ENCODE measurements at places on chromosomes 5 and 9.
A peak's percentile ranks its signal among the peaks of the same experiment; 100 is the strongest.

DNA sequence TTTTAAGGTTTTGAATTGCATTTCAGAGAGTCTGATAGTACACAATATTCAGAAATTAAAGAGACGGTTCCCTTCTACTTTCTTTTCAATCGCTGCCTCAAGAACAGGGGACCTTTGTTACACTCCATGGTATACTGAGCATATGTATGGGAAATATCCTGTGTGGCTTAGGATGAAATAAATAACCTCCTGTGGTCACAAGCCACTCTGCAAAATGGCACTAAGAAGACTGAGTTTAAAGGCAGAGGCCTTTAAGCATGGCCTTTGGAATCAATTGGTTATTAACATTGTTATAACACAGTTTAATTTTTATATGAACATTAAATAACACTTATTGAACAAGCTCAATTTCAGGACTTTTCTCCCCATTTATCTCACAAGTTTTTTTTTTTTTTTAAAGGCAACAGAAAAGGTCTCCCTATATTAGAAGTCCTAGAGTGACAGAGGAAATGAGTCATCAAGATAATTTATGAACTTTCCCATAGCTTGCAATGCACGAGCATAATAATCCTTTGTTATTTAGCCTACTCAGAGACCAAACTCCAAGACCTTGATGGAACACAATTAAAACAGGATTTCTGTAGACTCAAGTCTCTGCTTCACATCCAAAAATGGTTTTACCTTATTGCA lies 341.9 kb downstream of the TMEM167A start:
- DNase-seq, result no peak

DNA sequence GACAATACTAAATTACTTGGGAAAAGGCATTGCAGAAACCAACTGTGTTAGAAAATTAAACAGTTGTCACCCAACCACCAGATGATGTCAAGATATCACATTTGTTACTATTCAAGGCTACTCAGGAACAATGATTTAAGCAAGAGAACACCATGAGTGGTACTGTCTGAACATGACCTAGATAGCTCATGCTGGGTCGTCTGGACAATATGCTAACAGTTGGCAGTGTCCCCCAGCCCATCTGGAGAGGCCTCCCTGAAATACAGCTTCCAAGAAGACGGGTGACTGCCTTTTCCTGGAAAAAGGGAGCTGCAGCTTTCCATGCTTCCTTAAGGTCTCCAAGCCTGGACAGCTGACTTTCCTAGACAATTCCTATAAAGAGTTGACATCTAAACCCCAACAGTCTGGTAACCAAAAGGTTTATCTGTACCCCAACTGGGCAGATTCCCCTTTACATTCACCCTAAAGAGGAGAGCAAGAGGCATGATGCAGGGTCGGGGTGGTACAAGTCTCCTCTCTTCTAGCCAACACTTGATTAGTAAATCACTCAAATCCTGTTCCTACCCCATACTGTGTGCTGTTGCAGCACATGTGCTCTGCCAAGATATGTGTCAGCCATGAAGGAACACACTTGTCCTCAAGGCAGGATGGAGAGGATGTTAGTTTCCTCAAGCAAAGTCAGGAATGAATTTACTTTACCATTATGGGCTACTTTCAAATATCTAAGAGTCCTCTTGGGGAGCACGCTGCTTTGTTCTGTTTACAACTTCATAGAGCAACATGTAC lies 433.0 kb downstream of the PDE4D start:
- DNase-seq, result no peak

GRCh38 chr5:38273626-38274025 lies 15.3 kb downstream of the EGFLAM start:
- DNase-seq, result no peak

DNA sequence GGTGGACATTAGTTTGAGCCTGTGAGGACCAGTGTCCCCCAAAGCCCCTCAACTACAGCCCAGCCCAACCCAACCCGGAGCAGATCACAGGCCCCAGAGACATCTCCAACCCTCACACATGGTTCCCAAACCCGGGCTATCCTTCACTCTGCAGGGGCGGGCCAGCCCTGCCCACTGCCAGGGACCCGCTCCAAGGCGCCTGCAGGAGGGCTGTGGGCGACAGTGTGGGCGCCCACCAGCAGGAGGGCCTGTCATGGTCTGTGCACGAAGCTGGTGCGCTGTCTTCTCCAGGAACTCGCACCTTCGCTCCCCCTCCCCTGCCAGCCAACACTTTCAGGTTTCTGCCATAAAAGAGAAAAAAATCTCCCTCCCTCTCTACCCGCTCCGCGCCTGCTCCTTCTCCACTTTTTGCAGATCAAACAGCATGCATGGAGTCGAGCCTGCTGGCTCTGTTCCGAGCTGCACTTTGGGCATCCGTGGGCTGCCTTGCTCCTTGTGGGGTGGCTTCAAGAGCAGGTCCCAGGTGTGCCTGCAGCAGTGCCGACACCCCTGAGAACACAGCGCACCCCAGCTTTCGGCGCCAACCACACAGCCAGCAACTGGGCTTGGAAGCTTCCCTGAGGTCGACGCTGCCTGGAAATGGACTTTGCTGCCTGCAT lies 133.7 kb upstream of the PPP1R26 start:
- DNase-seq, result no peak

DNA sequence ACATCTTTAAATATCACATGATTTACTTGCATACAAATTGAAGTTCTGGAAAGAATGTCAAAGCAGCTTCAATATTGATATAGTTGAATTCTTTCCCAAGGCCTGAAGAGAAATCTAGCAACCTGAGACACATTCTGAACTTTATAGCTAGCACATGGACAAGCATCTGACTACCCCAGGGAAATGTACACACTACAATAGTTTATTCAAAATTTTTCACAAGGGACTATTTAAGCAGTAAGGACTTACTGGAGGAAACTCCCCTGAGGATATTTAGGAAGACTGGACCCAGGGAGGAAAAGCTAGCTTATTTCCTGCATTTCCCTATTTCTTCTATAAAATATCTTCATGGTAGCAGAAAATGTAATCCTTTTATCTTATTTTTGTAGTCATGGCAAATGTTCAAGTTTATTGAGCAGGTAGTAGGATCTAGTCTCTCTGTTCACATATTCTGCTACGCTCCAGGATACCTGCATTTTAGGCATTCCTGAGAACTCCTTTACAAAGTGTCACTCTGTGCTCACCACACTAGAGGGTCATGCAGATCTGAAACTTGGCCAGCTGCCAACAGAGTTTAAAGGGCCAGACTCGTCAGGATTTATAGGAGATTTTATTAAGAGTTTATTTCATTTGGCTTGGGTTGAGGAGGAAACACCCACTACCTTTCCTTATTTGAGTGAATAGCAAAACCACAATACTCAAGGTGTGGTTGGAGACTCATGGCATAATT lies 348.4 kb upstream of the FTMT start:
- DNase-seq, result no peak

GRCh38 chr5:149799119-149799623 lies 69.1 kb downstream of the PPARGC1B start:
- no peak for DNase-seq

- DNase-seq, result no peak
Measured at GRCh38 chr5:67249590-67249895, 52.9 kb upstream of the CD180 start.

DNA sequence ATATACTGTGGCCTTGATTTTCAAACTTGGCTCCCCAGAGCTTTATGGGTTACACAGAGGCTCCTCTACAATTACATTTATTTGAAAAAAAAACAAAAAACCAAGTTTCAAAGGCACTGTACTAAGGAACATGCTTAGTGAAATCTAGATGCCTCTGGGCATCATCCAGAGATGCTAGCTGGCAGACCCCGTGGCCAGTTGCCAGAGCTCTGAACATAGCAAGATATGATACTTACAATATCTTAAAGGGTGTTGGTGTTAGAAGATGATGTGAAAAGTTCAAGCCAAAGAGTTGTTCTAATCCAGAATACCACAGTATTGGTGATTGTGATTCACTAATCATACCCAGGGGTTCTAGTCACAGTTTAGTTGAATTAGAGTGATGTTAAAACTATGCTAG lies 87.8 kb downstream of the JAK2 start:
- no peak for DNase-seq

DNA sequence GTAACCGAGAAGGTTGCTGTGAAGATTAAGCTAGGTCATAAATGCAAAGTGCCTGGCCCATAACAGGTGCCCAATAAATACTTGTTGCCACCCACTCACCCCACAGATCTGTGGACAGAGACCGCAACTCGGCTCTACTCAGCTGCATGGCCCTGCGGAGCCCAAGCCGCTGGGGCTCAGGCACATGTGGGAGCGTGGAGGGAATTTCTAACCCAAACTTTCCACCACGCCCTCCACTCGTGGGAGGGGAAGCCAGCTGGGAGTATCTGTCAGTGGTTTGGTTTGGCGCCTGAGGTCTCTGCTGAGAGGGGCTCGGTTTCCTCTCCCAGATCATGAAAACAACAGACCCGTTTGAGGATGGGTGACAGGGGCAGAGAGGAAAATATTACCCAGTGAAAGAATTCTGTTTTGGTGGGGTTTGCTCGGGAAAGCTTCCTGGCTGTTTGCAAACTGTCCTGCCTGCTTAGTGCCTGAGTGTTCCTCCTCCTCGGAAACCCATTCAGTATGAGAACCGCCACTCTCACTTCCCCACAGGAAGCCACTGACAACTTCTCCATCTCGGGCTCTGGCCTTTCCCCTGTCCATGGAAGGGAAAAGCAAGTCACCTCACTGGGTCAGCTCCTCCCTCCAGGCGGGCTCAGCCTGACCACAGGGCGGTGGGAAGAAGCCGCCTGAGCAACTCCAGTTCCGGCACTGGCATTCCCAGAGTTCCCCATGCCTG lies 60.1 kb downstream of the RGS3 start:
- peak; percentile 72 for DNase-seq

DNA sequence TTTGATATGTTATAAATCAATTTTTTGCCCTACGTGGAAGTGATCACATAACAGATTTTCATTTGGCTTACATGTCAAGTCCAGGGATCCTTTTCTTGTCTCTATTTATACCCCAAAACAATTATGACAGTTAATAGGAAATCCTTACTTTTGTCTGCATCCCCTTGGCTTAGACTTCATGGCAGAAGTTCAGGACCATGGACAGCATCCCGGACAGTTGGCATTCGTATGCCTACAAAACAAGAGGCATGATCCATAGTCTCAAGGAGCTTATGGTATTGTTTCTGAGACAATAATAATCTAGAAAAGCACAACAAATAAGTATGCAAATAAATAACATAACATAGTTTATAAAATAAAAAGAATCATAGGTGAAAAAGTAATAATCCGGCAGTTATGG lies 214.3 kb upstream of the GRIA1 start:
- DNase-seq, result no peak

DNA sequence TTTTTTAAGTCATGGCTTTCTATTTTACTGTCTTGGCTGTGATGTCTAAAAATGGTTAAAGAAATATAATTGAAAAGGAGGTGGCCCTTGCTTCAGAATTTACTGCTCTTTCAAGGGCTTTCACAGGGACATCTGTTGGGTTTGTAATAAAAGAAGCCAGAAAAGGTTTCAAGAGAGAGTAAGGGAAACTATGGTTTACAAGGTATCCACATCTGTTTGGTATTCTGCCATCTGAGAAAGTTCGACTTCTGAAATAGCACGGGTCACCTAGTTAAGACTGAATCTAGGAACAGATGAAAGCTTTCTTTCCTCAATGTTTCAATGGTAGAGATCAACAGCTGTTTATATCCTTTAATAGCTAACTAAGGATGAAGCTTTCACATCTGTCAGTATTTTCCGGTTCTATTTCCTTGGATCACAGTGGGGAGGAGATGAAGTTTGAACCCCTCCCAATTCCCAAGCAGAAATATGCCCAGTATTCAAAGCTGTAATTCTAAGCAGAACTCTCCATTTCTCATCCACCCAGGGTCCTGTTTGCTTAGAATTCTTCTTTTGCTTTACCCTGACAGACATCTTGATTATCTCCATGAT lies 72.8 kb upstream of the IFNK start:
- DNase-seq, result no peak

DNA sequence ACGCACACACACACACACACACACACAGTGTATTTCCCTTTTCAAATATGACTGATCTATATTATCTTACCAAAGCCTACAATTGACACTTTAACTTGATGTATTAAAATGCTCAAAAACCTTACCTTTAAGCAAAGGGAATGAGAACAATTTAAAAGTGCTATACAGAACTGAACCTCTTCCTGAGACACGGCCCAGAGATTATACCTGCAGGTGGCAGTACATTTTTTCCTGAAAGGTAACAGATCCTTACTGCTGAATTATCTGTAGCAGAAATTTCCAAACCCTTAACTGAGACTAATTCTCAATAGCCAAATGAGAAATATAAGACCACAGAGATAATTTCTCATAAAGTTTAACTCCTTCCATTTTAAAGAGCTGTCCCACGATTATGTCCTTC lies 91.1 kb downstream of the MYO10 start:
- no peak for DNase-seq

DNA sequence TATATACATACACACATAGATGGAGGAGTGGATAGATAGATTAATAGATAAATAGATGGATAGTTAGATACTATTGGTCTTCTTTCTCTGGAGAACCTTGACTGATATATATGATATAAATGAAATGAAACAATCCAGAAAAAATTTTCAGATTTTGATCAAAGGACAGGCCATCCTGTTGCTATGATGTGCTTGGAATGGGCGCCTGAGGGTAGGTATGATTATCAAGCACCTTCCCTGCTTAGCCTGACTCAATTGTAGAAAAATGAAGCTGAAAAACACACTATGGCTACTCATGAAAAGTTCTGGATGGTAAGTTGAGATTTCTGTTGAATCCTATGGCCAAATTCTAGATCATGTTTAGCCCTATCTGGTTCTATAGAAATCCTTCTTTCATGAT lies 266.5 kb upstream of the KLF4 start:
- DNase-seq, result no peak

DNA sequence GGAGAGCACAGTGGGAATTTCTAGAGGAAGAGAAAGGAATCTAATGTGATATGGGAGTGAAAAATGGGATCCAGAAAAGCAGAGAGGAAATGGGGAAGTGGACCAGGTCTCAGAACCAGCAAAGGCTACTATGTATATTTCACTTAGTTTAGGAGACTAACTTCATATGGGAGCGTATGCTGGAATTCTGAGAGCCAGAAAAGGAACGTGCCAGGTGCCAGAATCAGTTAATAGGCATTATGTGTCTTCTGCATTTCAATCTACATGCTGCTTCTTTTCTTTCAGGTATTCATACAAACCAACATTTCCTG lies 28.5 kb upstream of the IFNA14 start:
- no peak for DNase-seq

DNA sequence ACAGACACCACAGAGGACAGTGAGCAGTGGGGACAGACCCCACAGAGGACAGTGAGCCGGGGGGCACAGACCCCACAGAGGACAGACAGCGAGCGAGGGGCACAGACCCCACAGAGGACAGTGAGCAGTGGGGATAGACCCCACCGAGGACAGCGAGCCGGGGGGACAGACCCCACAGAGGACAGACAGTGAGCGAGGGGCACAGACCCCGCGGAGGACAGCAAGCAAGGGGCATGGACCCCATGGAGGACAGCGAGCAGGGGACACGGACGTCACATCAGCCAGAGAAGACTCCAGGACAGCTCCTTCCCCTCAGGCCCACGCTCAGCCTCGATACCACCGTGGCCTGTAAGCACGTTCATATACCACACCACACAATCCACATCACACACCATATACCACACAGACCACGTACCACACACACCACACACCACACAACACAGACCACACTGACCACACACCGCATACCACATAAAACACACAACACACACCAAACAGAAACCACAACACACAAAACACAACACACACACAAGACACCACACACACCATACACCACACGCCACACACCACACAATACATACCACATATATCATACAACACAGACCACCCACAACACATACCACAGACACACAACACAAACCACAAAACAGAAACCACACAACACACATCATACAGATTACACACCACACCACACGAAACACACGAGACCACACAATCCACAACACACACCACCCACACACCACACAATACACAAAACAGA lies 5.2 kb upstream of the ZDHHC11 start:
- DNase-seq, result no peak

All from stimulated activated CD8-positive, alpha-beta memory T cell treated with anti-CD3 and anti-CD28 coated beads, Interleukin-12 subunit alpha, Interleukin-12 subunit beta, amount 100 ng/mL, for 4 hours (primary cell).